ENCODE measurements at places on chromosomes 2 and 18.
A peak's percentile ranks its signal among the peaks of the same experiment; 100 is the strongest.

- DNase-seq = no peak
Observed at GRCh38 chr2:218444692-218445357, 25.9 kb downstream of the VIL1 start.

- no peak for DNase-seq
Observed at GRCh38 chr18:23737578-23737977, 48.3 kb downstream of the LAMA3 start.

- DNase-seq = no peak
Observed at GRCh38 chr2:78984386-78984785, 41.1 kb upstream of the REG3G start.

GRCh38 chr2:190891889-190892288 is 11.3 kb downstream of the GLS start:
- DNase-seq = no peak

DNA sequence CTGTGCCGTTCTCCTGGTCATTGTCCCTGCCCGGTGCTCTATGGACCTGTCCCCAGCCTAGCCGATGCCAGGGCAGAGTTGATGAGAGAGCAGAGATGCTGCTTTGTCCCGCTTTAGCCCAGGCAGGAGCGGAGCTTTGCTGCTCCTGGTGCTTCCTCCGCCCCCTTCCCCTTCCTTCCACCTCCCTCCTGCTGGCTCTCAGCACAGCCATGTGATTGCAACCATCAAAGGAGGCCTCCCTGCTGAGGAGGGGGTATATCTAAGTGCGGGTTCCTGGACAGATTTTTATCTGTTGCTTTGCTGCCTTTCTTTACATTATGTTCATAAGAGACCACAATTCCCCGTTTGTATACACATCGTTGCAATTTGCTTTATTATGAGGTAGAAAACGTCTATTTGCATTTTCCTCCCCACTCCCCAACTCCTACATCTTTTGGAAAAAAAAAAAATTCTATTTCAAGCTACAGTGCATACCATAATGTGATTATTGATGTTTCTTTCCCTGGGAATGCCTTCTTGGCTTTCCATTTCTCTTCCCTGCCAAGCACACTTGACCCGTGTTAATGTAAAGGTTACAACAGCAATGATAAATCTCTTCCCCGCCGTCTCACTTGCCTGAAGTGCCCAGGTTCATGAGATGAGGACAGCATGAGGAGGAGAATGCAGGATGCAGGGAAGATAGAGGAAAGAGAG is 25.4 kb downstream of the ALPK2 start:
- peak; percentile 51 for DNase-seq

DNA sequence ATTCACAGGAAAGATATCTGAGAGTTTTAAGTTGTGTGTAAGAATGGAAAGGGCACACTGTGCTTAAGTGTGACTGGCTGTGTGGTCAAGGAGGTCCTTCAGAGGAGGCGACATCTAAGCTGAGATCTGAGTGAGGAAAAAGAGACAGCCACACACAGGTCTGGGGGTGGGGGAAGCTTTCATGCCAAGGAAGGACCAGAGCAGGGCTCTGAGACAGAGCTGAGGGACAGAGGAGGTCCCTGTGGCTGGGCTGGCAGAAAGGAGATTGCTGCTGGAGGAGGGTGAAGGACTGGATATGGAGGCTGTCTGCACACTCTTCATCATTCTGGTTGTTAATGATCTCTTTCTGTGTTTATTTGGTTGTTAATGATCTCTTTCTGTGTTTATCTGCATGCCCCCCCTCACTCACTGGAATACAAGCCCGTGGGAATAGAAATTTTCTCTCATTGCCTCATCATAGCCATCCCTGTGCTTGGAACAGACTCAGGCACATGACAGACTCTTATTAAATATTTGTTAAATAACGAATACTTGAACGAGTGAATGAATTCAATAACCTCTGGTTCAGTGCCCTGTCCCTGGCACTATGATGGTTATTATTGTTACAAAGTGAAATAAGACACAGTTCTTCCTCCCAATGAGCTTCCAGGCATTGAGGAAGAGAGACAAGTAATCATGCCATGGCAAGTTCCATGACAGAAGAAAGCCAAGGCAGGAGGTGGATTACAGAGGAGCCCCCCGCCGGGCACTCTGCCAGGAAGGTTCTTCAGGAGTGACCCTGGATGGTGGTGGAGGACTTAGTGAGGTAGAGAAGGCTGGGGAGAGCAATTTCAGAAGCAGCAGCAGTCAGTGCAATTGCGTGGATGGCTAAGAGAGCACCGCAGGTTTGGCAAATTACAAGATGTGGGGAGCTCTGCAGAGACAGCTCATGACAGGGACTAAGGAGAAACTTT is 399.4 kb upstream of the HS6ST1 start:
- no peak for DNase-seq

- DNase-seq = no peak
Observed at GRCh38 chr2:38174131-38174530, 98.2 kb upstream of the CYP1B1 start.

DNA sequence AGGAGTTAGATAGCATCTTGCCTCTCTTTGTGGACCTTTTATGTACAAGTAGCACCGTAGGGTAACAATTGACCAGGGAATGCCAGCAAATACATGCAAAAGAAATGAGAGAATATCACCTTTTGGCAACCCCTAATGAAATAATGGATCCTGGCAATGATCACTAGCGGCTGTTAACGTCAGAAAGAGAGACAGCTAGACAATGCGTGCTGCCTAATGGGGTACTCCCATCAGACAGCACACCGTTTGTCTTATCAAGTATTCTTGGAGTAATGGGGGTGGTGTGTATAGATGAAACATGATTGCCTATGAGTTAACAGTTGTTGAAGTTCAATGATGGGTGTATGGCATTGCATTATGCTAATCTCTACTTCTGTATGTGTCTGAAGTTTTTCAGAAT is 1.6 kb downstream of the ELAC1 start:
- peak; percentile 14 for DNase-seq

- no peak for DNase-seq
Observed at GRCh38 chr2:75113231-75113869, 86.0 kb downstream of the TACR1 start.

- DNase-seq = no peak
Observed at GRCh38 chr2:231361701-231362554, 33.6 kb upstream of the B3GNT7 start.

DNA sequence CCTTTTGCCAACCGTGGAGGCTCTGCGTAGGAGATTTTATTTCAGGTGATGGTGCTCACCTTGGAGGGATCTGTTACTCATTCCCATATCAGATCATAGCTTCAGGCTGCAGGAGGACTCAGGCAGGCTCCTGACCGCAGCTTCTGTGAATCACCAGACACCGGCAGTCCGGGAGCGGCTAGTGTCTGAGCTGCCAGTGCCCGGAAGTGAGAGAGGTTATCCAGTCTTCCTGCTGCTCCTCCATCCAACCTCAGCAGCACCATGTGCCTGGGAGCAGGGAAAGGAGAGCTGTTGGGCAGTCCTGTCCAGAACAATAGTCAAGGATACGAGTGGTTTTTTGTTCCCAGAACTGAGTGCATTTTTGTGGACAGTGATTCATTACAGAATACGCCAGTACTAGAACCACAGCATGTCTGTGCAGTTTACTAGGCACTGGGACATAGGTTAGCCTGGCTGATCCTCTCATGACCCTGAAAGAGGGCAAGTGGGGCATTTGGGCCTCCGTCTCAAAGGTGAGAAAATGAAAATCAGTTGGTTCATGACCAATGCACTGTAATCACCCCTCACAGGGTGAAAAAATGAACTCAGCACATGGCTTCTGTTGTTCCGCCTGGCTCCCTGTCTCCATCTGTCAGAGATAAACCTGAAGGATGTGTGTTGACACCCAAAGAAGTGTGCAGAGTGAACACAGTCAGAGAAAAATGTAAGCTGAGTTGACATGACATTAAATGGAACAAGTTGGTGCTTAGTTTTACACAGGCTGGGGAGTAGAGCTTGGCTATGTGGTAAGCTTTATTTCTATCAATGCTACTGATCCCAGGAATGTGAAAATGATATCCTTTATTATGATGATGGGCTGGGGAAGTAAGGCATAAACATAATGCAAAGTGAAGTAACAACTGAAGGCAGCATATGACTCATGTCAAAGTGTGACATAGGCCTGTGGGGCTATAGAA is 12.2 kb downstream of the FHOD3 start:
- DNase-seq = no peak

- no peak for DNase-seq
Observed at GRCh38 chr2:240918258-240919091, 12.3 kb downstream of the CROCC2 start.

- no peak for DNase-seq
Observed at GRCh38 chr2:64153811-64154210, 9.6 kb upstream of the PELI1 start.

- no peak for DNase-seq
Observed at GRCh38 chr2:236568068-236568921, 1.3 kb upstream of the ACKR3 start.

- no peak for DNase-seq
Observed at GRCh38 chr2:210086930-210087329, 84.3 kb downstream of the KANSL1L start.

- DNase-seq = no peak
Observed at GRCh38 chr2:125424266-125424785, 1231.6 kb upstream of the GYPC start.

DNA sequence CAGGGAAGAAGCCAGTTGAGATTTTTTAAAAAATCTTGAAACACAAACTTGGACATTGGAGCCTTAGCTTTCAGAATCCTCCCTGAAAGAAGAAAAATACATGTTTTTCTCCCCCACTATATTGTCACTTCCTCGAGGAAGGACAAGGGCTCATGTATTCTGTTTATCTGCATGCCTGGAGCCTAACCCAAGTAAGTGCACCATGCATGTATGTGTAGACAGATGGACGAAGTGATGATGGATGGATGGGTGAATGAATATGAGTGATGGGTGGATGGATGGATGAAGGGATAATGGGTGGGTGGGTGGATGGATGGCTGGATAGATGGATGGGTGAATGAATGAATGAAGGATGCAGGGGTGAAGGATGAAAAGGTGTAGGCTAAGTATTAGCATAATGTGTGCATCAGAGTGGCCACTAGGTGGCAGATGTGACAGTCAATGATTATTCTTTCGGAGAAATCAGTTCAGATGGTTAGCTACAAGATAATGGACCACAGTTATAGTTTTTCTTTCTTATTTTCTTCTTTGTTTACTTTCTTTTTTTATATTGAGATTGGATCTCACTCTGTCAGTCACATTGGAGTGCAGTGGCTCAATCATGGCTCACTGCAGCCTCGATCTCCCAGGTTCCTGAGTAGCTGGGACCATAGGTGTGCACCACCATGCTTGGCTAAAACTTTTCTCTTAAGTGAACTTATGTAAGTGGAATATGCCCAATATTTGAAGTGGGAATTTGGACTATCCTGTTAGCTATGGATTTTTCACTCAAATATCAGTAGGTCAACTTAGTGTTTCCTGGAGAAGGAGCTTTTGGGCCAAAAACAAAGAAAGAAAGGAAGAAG is 18.5 kb upstream of the CCDC93 start:
- peak; percentile 30 for DNase-seq

DNA sequence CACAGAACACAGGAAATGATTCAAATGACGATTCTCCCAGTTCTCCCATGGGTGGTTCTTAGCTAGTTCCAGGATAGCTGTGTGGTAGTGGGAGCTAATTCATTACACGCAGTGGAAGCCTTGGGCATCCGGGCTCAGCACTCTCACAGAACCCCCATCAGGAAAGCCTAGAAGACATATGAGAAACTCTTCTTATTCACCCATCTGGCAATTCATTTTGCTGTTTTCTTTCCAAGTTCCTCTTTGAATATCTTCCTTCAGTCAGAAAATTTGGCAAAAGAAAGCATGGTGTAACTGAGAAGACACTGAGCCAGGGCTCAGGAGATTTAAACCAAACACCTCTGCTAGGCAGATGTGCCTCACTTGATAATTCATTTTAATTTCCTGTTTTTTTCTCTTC is 85.2 kb upstream of the FN1 start:
- DNase-seq = no peak

- DNase-seq = no peak
Observed at GRCh38 chr2:147442816-147443215, 402.0 kb upstream of the ACVR2A start.

DNA sequence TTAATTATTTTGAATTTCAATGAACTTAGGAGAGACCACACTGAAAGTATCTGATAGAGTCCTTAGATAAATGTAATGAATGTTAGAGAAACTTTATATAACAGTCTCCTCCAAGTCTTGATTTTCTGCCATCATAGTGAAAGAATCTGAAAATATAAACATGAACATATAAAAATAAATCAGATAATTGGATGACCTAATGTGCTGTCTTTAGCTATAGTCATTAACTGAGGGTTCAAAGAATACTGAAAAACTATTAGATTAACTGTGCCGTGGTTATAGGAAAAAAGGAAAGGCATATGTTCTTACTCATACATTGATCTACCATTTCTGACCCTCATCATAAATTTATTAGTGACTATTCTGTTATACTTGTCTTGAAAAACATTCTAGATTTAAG is 47.0 kb upstream of the SPAG16 start:
- DNase-seq = no peak

- no peak for DNase-seq
Observed at GRCh38 chr18:35073186-35074105, 32.2 kb downstream of the MAPRE2 start.

GRCh38 chr2:183021613-183022012 is 16.6 kb downstream of the NCKAP1 start:
- DNase-seq = no peak

DNA sequence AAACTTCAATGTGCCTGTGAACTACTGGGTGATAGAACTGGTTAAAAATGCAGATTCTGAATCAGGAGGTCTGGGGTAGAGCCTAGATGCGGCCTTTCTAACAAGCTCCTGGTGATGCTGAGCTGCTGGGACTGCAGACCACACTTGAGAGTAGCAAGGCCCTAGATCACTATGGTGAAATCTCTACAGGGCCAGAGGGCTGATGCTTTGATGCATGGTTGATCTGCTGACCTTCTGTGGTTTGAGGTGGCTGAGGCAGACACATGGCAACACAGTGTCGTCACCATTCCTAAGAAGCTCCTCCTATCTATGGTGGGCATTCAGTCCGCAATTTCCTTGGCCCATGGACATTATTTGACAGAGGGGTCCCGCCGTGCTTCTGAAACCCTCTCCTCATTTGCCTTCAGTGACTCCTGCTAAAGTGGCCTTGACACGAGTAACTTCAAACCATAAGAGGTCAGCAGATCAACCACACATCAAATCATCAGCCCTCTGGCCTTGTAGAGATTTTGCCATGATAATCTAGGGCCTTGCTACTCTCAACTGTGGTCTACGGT is 19.8 kb downstream of the CCDC68 start:
- DNase-seq = no peak

DNA sequence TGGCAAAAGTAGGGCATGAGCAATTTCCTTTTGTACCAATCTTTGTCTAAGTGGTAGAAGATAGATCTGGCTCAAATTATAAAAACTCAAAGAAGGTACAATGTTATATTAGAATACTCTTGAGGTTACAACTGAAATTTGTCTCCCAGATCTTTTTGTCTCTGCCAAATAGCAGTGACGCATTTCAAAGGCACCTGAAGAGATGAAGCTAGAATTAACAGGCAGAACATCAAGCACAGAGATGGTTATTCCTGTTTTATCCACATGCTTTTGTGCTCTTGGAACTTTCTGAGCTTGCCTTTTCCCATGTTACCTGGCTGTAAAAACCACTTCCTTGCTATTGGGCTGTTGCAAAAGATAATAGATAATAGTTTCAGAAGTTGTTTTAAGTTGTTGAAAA is 74.3 kb downstream of the GREB1L start:
- DNase-seq = no peak
